Activated CD4-positive, CD25-positive, alpha-beta regulatory T cell (primary cell): ENCODE measurements at places on chromosomes 2 and 18.

GRCh38 chr2:181770150-181770549 is 89.8 kb upstream of the NEUROD1 start:
- DNase-seq = no peak

GRCh38 chr2:205425102-205425501 is 257.2 kb upstream of the NRP2 start:
- no peak for DNase-seq

DNA sequence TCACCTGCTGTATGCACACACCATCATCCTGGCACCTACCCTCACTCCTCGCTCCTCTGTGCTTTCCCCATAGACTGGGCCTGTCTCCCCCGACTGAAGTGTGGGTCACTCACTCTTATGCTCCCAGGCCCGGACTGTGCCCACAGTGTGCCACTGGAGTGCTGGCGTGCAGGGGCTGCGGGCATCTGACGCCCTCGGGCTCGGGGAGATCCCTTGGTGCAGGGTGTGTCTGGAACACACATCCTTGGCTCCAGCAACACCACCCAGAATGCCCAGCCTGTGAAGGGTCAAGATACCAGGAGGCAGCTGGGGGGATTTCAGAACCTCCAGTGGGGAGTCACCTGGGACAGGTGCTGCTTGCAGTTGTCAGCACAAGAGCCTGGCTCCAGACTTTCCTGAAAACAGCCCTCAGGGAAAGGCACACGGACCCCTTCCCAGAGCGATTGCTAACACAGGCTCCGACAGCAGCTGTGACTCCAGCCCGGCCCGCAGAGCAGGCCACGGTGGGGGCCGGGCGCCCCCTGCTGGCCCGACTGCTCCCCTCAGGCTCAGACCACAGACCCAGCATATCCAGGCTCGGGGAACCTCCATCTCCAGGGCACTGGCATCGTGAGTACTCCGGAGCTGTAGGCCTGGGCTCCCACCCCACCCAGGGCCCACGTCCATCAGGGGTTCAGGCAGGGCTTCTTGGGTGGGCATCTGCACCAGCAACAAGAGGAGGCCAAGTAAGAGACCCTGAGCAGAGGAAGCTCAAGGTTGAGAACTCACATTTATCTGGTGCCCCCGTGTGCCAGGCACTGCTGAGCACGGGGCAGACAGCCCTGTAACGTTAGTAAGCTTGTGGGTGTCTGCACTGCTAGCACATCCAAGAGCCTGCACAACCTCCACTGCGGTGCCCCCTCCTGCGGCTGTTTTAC is 8.6 kb downstream of the HS1BP3 start:
- DNase-seq = peak; percentile 50

GRCh38 chr2:158967731-158968395 is 577 bp upstream of the TANC1 start:
- no peak for DNase-seq

GRCh38 chr2:157468931-157469708 is 25.2 kb upstream of the CYTIP start:
- no peak for DNase-seq
